Liver (tissue), 10 donors: ENCODE measurements at places on chromosomes 16 and 17. TPM values are rescaled to one million over a fixed set of nuclear protein-coding genes. Genes with fewer than 3 reads are reported as not detected.

GRCh38 chr16:11004351-11004750, 60.0 kb downstream of the CLEC16A start:
- no peak overlapping the region for H3K27ac ChIP-seq
- H3K27me3 ChIP-seq = no peaks in the 10 kb centered on the region
- DNase-seq = no peak
- H3K4me1 ChIP-seq = no peaks in the 10 kb centered on the region
- H3K36me3 ChIP-seq = peaks cover 18% of the 10 kb centered on the region
- H3K4me3 ChIP-seq = no peak overlapping the region

DNA sequence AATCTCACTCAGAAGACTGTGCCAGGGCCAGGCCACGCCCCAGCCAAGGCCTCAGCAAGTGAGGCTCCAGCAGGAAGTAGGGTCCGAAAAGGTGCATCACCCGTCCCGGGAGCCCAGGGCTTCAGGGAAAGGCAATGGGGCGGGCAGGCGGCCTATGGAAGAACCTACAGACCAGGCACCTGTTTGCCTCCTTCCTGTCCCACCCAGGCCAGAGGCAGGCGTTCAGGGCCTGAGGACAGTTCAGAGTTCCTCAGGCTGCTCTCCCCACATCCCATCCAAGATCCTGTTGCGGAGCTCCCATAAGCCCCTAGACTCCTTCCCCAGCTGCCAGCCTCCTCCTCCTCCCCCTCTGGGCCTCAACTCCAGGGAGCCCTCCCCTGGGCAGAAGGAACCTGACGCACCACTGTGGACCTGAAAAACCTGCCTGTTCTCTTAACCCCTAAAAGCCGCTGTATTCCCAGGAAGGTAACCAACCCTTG, 2.3 kb downstream of the CLUH start:
- no peak for DNase-seq
- peak overlapping the region; percentile 98 for H3K4me3 ChIP-seq
- peak overlapping the region; percentile 91 for H3K27ac ChIP-seq
- no peaks in the 10 kb centered on the region for H3K36me3 ChIP-seq
- no peaks in the 10 kb centered on the region for H3K27me3 ChIP-seq

DNA sequence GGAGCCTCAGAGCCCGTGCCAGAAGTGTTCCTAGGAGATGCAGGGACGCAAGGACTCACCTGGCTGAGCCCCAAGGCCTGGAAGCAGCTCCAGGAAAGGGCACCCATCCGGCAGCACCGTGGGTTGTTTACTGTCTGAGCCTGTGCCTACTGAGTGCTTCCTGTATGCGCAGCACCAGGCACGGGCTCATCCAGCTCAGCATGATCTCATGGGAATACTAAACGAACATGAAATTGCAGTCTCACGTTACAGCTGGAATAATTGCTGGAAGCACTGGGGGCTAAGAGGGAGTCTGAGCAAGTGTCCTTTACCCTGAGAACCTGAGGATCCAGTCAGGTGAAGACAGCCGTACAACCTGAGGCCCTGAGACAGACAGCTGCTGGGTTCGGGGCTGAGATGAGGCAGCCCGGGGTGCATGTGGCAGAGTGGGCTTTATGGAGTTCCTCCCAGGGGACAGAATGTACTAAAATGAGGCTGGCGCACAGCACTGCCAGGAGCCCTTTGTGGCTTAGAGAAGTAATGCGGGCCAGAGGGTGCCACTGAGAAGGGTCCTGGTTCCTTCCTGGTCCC, 5.4 kb downstream of the CTRL start:
- H3K4me1 ChIP-seq = no peaks in the 10 kb centered on the region
- no peaks in the 10 kb centered on the region for H3K27me3 ChIP-seq
- DNase-seq = no peak
- no peak overlapping the region for H3K4me3 ChIP-seq
- H3K27ac ChIP-seq = no peak overlapping the region

GRCh38 chr17:64377769-64378282, 12.8 kb downstream of the PECAM1 start:
- H3K36me3 ChIP-seq = peaks cover 3% of the 10 kb centered on the region
- no peak overlapping the region for H3K4me3 ChIP-seq
- peak overlapping the region; percentile 12 for H3K27ac ChIP-seq
- H3K27me3 ChIP-seq = no peaks in the 10 kb centered on the region

GRCh38 chr16:49491106-49491670, 117.6 kb downstream of the C16orf78 start:
- H3K36me3 ChIP-seq = no peaks in the 10 kb centered on the region
- H3K27me3 ChIP-seq = no peaks in the 10 kb centered on the region
- no peak for DNase-seq

DNA sequence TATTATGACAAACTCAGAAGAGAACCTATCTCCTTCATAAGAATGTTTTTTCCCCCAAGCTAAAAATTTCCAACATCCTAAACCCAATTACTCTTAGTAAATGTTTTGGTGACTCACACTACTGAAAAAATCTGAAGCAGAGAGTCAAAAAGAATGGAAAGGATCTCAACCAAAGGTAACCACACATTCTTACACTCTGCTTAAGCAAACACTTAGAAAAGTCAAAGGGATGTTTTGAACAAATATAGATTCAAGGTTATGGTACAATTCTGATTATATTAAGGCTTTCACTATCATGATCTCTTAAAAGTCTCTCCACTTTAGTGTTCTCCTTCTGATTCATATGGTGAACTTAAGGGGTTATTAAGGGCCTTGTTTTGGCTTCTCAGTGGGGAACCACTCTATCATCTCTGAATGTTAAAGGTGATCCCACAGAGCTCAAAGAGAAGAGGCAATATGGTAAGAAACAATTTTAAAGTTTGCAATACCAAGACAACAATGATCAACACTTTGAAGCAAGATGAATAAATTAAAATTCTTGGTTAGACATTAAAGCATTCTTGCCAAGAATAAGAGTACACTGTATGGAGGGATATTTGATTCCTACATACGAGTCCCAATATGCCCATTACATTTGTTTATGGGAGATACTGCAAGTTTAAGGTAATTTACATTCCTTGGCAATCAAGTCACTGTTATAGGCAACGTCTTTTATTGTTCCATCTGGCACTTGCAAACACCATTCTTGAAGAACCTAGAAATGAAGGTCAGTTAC, 69.2 kb downstream of the CDC27 start:
- H3K27me3 ChIP-seq = no peaks in the 10 kb centered on the region
- no peak for DNase-seq
- H3K4me1 ChIP-seq = no peaks in the 10 kb centered on the region
- H3K36me3 ChIP-seq = peaks cover 23% of the 10 kb centered on the region

DNA sequence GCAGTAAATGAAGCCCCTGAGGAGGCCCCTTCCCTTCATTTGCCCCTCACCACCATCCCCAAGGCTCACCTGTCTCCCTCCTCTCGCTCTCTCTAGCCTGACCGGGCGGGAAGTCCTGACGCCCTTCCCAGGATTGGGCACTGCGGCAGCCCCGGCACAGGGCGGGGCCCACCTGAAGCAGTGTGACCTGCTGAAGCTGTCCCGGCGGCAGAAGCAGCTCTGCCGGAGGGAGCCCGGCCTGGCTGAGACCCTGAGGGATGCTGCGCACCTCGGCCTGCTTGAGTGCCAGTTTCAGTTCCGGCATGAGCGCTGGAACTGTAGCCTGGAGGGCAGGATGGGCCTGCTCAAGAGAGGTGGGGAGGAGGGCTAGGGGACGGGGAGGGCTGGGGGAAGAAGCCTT, 21.0 kb downstream of the WNT9B start:
- H3K4me1 ChIP-seq = peaks cover 2% of the 10 kb centered on the region
- H3K4me3 ChIP-seq = no peak overlapping the region

GRCh38 chr17:13592427-13592826, 9.3 kb downstream of the HS3ST3A1 start:
- H3K4me1 ChIP-seq = no peaks in the 10 kb centered on the region
- no peak overlapping the region for H3K27ac ChIP-seq
- no peak overlapping the region for H3K4me3 ChIP-seq
- DNase-seq = no peak
- no peaks in the 10 kb centered on the region for H3K36me3 ChIP-seq
- no peaks in the 10 kb centered on the region for H3K27me3 ChIP-seq

- no peak overlapping the region for H3K27ac ChIP-seq
- no peaks in the 10 kb centered on the region for H3K27me3 ChIP-seq
- H3K4me3 ChIP-seq = no peak overlapping the region
- peaks cover 3% of the 10 kb centered on the region for H3K36me3 ChIP-seq
Measured at GRCh38 chr16:894841-895240, 75.9 kb downstream of the LMF1 start.

DNA sequence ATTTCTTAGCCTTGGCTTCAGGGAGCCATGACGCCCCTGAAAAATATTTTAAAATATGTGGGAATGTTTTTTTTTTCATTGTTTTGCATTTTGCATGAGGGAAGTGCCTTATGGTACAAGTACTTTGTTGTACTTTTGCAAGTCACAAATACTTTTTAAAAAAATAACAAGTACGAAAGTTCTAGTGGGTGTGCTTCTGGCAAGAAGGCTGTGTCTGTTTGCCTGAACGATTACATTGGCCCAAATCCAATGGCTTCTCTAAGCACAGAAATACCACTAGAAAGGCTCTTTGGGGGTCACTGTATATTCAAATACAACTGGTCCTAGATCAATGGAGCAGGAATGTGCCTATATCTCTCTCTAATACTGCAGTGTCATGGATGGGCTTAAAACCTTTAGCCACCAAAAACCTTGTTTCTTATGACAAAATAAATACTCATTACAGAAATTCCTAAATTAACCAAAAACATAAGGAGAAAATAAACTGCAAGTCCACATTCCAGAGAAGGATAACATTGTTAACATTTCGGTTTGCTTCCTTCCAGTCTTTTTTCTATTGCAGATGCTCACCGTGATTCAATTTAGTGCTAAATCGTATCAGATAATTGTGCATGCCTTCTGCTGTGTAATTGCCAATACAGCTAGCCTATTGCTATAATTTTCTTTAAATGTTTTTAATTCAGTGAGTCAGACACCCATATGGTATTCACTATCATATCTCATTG, 97.4 kb downstream of the VAT1L start:
- no peak overlapping the region for H3K27ac ChIP-seq
- no peaks in the 10 kb centered on the region for H3K27me3 ChIP-seq
- H3K4me3 ChIP-seq = no peak overlapping the region
- H3K4me1 ChIP-seq = no peaks in the 10 kb centered on the region
- no peaks in the 10 kb centered on the region for H3K36me3 ChIP-seq

- no peak for DNase-seq
- H3K36me3 ChIP-seq = no peaks in the 10 kb centered on the region
- no peaks in the 10 kb centered on the region for H3K4me1 ChIP-seq
Measured at GRCh38 chr16:77548151-77548550, 113.3 kb upstream of the ADAMTS18 start.

GRCh38 chr17:28230011-28230410, 89.0 kb upstream of the TMEM97 start:
- no peak overlapping the region for H3K27ac ChIP-seq
- DNase-seq = no peak
- H3K36me3 ChIP-seq = no peaks in the 10 kb centered on the region
- H3K27me3 ChIP-seq = no peaks in the 10 kb centered on the region
- no peak overlapping the region for H3K4me3 ChIP-seq
- peaks cover 2% of the 10 kb centered on the region for H3K4me1 ChIP-seq

- H3K27me3 ChIP-seq = no peaks in the 10 kb centered on the region
- no peak overlapping the region for H3K4me3 ChIP-seq
- H3K27ac ChIP-seq = no peak overlapping the region
- peak; percentile 81 for DNase-seq
- H3K36me3 ChIP-seq = no peaks in the 10 kb centered on the region
- peaks cover 17% of the 10 kb centered on the region for H3K4me1 ChIP-seq
Measured at GRCh38 chr16:85275533-85276249, 163.4 kb upstream of the CIBAR2 start.

GRCh38 chr17:76834870-76835269, 33.3 kb upstream of the MGAT5B start:
- peaks cover 2% of the 10 kb centered on the region for H3K4me1 ChIP-seq
- H3K4me3 ChIP-seq = no peak overlapping the region
- no peaks in the 10 kb centered on the region for H3K27me3 ChIP-seq
- no peaks in the 10 kb centered on the region for H3K36me3 ChIP-seq
- no peak for DNase-seq

- H3K27ac ChIP-seq = no peak overlapping the region
- DNase-seq = no peak
- no peaks in the 10 kb centered on the region for H3K27me3 ChIP-seq
- no peak overlapping the region for H3K4me3 ChIP-seq
Measured at GRCh38 chr17:22310717-22311686, 618.7 kb downstream of the KCNJ18 start.

- peak overlapping the region; percentile 75 for H3K4me3 ChIP-seq
- H3K36me3 ChIP-seq = no peaks in the 10 kb centered on the region
- H3K27ac ChIP-seq = no peak overlapping the region
- no peak for DNase-seq
- H3K4me1 ChIP-seq = peaks cover 8% of the 10 kb centered on the region
Measured at GRCh38 chr17:62704381-62704971, 77.0 kb downstream of the MRC2 start.

- peak; percentile 76 for DNase-seq
- H3K36me3 ChIP-seq = peaks cover 7% of the 10 kb centered on the region
- peaks cover 11% of the 10 kb centered on the region for H3K4me1 ChIP-seq
- H3K27me3 ChIP-seq = no peaks in the 10 kb centered on the region
Measured at GRCh38 chr16:85898521-85899442, at the start of gene IRF8. TSS of gene IRF8 (plus strand) at chr16:85899162. CDS start at chr16:85903016, 3,854 bp downstream.

DNA sequence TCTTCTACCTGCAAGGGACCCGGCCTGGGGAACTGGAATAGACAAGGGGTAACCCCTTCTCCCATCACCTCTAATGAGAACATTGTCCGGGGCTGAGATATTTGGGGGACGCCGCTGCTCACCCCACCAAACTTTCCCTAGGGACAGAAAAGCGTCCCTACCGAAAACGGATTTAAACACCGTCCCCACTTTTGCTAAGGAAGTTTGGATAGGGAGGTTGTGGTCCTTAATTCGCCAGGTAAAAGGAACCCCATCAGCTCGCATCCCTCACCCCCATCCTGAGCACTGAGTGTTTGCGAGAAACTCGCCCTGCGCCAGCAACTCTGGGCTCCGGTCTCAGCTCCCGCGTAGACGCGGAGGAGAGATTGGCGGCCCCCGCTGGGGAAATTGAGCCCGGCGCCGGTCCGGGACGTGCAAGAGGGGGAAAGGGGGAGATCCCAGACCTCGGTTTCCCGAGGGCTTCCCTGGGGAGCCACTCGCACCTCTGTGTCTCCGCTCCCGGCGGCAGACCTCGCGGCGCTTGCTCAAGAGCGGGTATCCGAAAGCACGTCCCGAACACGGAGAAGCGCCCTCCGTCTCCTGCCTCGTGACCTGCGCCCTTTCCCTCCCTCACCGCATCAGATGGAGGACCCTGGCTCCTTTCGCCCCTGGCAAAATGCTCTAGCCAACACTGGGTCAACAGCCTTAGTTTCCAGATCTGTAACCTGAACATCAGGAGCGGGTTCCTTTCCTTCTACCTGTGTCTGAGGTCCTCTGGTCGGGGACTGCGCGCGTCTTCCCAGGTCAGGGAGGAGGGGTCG, 3.1 kb upstream of the SOX9 start:
- no peaks in the 10 kb centered on the region for H3K36me3 ChIP-seq
- no peak overlapping the region for H3K27ac ChIP-seq
- DNase-seq = no peak
- peaks cover 5% of the 10 kb centered on the region for H3K27me3 ChIP-seq
- H3K4me3 ChIP-seq = peak overlapping the region; percentile 51

The CDH5 gene
- total RNA-seq = 15.6 TPM

The EZH1 gene
- total RNA-seq = 15.4 TPM

The KRT28 gene
- total RNA-seq = not detected

The CDRT15 gene
- not detected for total RNA-seq

The RNF40 gene
- 55.4 TPM for total RNA-seq

The GCGR gene
- 20.7 TPM for total RNA-seq

The KRT25 gene
- not detected for total RNA-seq
